Activated T-helper 2 cell treated with anti-CD3 and anti-CD28 coated beads, Interferon-gamma antibody, Interleukin-2, Interleukin-4, amounts not matched to agents 10 μg/mL and 5 μg/mL and 100 μg/mL, durations not matched to agents 14 hours and 24 hours and 36 hours (primary cell): ENCODE measurements at places on chromosomes 5 and 9. TPM values are rescaled to one million over a fixed set of nuclear protein-coding genes. Genes with fewer than 3 reads are reported as not detected.

- peak; percentile 49 for DNase-seq
- peaks cover 40% of the 10 kb centered on the region for H3K4me1 ChIP-seq
- H3K27ac ChIP-seq, result peak within 1 kb of the TSS; percentile 43
- peaks cover 82% of the 10 kb centered on the region for H3K27me3 ChIP-seq
- peak within 1 kb of the TSS; percentile 56 for H3K4me3 ChIP-seq
These were observed at the start of gene DMRT2 for GRCh38 chr9:1050125-1050895. DMRT2 (plus strand) TSS chr9:1050357; CDS start chr9:1051614, 1,257 bp downstream.

GRCh38 chr9:88801214-88801796, 190.0 kb upstream of the S1PR3 start:
- DNase-seq, result no peak
- no peak overlapping the region for H3K27ac ChIP-seq
- no peak overlapping the region for H3K4me3 ChIP-seq
- H3K27me3 ChIP-seq, result peaks cover 30% of the 10 kb centered on the region

DNA sequence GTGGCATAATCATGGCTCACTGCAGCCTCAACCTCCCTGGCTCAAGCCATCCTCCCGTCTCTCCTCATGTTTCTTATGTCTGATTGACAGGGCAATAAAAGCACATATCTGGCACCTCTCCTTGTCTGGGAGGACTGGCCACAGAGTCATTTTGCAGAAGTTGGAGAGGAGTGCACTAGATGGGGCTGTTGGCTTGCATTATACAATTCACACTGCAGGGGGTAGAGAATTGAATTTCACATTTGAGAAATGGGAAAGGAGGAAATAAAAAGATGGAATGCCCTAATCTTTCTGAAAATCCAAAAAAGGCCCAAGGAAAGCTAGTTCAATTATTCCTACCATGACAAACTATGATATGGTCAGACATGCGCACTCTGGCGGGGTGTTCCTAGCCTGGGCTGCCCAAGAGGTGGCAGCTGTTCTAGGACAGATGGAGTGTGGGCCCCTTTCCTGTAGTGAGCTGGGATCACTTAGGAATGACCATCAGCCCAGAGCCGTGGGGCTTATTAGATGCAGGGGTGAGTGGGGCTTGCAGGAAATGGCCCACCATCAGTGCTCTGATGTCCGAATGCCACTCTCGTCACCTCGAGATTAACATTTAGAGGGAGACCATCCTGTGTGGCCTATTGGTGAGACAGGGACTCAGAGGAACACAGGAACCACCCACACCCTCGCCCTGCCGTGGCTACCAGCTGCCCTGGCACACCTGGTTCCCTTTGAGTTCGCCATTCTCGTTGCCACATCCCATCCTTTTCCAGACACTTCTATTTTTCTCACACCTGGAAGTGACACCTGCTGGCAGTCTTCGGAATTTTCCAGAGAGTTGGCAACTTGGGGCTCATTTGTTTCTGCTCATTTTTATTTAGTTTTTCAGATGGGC, 21.8 kb upstream of the ANKRD18A start:
- H3K4me3 ChIP-seq, result no peak overlapping the region
- no peaks in the 10 kb centered on the region for H3K4me1 ChIP-seq
- no peak overlapping the region for H3K27ac ChIP-seq
- no peaks in the 10 kb centered on the region for H3K36me3 ChIP-seq
- peaks cover 4% of the 10 kb centered on the region for H3K27me3 ChIP-seq

Gene CORO2A
- total RNA-seq, result 0.87 and 0.96 TPM in 2 replicates

DNA sequence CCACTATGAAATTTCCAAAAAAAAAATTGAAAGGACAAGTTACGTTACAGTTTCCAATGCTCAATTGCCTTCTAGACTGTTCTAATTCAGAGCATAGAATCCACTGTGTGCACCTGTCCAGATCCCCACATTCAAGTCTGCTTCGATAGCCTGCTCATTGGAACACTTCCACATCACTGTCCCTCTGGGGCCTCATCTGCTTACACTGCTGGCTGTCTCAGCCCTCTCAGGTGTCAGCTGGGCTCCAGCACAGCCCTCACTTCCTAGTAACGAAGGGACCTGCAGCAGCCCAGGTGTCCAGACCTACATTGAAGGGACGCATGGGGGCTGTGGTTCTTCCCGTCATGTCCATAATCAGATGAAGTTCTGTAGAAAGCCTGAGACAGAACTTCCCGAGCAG, 94.3 kb upstream of the EMB start:
- peaks cover 6% of the 10 kb centered on the region for H3K4me1 ChIP-seq
- peaks cover 2% of the 10 kb centered on the region for H3K27me3 ChIP-seq
- DNase-seq, result no peak

Gene SPINK6
- not detected in 2 replicates for total RNA-seq

- H3K4me1 ChIP-seq, result peaks cover 13% of the 10 kb centered on the region
- H3K27me3 ChIP-seq, result no peaks in the 10 kb centered on the region
- H3K4me3 ChIP-seq, result no peak overlapping the region
- H3K36me3 ChIP-seq, result no peaks in the 10 kb centered on the region
- H3K27ac ChIP-seq, result no peak overlapping the region
- no peak for DNase-seq
These were observed 35.6 kb downstream of the ERGIC1 start for GRCh38 chr5:172869691-172870090.

Gene UNC5A
- not detected in 2 replicates for total RNA-seq

Gene GABRA6
- total RNA-seq, result not detected in 2 replicates

- H3K4me1 ChIP-seq, result no peaks in the 10 kb centered on the region
- H3K36me3 ChIP-seq, result no peaks in the 10 kb centered on the region
- peaks cover 6% of the 10 kb centered on the region for H3K27me3 ChIP-seq
- no peak overlapping the region for H3K27ac ChIP-seq
These were observed 50.8 kb downstream of the ALDH7A1 start for GRCh38 chr5:126544087-126544740.
